NCI-H510A (cell line): ENCODE measurements at places on chromosomes 3 and 15.

GRCh38 chr15:70923311-70924080 is 30.9 kb downstream of the LRRC49 start:
- no peak for DNase-seq

DNA sequence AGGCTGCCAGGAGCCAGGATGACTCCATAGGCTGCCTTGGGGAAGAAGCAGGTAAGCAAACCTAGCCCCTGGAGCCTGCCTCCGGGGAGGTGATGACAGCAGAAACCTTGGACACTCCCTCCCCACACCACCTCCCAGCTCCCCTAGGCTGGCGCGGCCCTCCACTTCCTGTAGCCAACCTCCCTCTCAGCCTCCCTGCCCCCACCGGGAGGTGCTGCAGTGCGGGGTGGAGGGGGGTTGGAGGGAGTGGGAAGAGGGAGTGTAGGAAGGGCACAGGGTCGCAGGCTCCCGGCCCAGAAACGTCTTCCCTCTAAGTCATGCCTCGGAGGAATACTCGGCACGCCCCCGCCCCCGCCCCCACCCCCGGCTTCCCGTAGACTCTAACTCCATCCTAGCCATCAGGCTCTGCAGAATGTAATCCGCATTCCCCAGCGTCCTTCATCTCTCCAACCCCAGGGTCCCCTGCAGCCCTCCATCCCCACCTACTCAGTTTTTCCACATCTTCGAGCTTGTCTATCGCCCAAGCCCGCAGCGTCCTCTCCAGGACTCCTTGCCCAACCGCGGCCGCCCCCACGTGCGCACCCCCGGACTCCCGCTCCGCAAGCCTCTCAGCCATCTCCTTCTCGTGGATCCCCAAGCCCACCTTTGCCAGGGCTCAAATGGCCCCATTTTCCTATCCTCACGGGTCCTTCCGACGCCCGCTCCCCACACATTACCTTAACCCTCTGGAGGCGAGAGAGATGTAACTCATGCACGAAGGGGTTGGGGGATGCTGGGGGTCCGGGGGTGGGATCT is 528 bp downstream of the LPCAT4 start:
- peak; percentile 59 for DNase-seq

GRCh38 chr3:76352051-76352450 is 566.7 kb upstream of the ZNF717 start:
- no peak for DNase-seq

DNA sequence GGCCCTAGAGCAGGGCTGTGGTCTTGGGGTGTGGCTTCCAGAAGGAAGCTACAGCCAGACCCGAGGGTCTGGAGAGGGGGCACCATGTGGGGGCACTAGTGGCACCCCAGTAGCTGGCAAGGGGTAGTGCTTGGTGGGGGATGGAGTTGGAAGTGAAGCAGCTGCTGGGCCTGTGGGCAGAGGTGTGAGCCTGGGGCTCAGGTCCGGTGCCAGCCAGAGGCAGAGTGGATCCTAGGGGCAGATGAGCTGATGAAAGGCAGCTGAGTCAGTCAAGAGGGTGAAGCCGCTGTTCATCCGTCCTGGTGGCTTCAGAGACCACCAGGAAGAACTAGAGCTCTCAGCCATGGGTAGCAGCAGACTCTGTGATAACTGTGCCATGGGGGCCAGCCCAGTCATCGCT is 172.6 kb downstream of the TBC1D2B start:
- no peak for DNase-seq

DNA sequence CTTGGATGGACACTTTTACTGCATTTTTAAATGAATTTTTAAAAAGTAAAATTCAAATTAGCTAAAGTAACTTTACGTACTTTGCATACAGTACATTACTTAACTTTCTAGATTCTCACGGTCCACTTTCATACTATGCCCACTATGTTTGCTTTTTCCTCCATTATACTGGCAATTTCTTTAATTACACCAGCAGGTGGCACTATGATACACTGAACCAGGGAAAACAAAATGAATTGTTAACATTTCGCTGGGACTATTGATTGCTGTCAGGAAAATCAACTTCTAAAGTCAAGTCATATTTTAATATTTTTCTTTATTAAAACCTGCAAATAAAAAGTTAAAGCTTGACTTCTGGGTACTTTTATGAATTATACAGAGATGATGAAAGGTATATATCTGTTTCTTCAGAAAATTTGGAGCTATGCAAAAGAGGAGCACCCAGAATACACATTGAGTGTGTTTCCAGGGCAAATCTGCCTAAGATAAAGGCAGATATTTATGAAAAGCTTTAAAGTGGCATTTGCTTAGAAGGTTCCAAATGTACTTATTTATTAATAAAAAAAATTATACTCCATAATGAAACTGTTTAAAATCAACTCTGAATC is 21.8 kb upstream of the POU1F1 start:
- no peak for DNase-seq

- no peak for DNase-seq
Observed at GRCh38 chr3:194249323-194250097, 101.6 kb downstream of the CPN2 start.

DNA sequence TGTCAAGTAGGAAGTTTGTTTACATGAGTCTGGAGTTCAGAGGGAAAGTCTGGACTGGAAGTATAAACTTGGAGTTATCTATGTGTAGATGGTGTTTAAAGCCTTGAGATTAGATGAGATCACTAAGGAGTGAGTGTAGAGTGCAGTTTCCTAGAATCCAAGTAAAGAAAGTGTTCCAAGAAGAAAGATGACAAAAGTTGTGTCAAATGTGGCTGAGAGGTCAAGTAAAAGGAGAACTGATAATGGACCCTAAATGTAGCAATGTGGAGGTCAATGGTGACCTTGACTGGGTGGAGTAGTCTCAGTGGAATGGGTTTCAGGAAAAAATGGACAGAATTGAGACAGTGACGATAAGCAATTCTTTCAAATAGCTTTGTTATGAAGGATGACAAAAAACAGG is 39.9 kb upstream of the ULK4 start:
- DNase-seq = no peak

- no peak for DNase-seq
Observed at GRCh38 chr3:135516143-135516542, 449.4 kb upstream of the PPP2R3A start.

GRCh38 chr3:172305974-172306373 is 142.3 kb downstream of the GHSR start:
- DNase-seq = no peak

GRCh38 chr3:28250999-28251398 is 9.6 kb downstream of the CMC1 start:
- DNase-seq = no peak

GRCh38 chr3:16182183-16182582 is 7.7 kb downstream of the GALNT15 start:
- DNase-seq = no peak

- no peak for DNase-seq
Observed at GRCh38 chr3:108833611-108834010, 11.0 kb downstream of the TRAT1 start.

GRCh38 chr3:43760938-43761337 is 70.2 kb downstream of the ABHD5 start:
- DNase-seq = no peak

GRCh38 chr3:6396631-6397030 is 464.3 kb upstream of the GRM7 start:
- DNase-seq = no peak
